ENCODE measurements at places on chromosomes 7 and 10.

GRCh38 chr10:30038781-30039536 lies 20.4 kb downstream of the JCAD start:
- DNase-seq, result no peak

GRCh38 chr7:12074889-12075288 lies 136.2 kb upstream of the TMEM106B start:
- DNase-seq, result no peak

GRCh38 chr10:71486484-71487114 lies 89.9 kb downstream of the CDH23 start:
- peak; percentile 16 for DNase-seq

DNA sequence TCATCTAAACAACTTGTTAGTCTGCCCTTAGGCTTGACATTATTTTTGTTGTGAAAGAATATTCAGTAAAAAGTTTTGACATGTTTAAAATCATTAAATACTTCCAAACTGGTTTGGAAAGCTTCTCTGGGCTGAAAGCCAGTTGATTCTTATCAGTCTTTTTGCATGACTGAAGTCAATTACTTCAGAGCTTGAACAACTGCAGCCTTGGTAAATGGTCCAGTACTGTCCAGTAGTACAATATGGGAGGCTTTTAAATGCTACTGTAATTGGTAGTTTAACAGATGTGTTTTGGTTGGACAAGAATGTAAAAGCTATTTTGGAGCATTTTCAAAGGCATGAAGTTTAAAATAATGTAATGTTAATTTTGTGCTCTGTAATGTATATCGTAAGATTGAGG lies 103.4 kb downstream of the SDK1 start:
- DNase-seq, result no peak

DNA sequence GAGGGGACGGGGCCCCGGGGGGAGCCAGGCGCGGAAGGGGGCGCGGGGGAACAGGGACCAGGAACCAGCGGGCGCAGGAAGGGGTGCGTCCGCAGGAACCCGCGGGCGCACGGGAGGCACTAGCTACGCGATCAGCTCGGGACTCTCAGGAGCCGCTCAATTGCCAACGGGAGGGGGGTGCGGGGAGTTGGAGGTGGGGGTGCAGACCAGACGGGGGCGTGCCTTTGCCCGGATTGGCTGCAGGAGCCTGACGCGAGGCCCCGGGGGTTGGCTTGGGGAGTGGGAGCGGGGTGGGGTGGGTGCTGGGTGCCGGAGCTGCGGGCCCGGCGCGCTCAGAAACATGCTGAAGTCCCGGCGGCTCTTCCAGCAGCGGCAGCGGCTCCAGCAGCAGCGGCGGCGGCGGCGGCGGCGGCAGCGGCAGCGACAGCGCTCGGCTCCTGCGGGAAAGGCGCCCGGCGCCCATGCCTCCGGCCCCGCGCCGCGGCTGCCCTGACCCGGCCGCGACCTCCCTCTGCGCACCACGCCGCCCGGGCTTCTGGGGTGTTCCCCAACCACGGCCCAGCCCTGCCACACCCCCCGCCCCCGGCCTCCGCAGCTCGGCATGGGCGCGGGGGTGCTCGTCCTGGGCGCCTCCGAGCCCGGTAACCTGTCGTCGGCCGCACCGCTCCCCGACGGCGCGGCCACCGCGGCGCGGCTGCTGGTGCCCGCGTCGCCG lies at the start of gene ADRB1:
Gene ADRB1 (plus strand): TSS at position 335 of the 715 bp plus-strand sequence. CDS start 267 bp downstream, at position 602.
- DNase-seq, result peak; percentile 17

DNA sequence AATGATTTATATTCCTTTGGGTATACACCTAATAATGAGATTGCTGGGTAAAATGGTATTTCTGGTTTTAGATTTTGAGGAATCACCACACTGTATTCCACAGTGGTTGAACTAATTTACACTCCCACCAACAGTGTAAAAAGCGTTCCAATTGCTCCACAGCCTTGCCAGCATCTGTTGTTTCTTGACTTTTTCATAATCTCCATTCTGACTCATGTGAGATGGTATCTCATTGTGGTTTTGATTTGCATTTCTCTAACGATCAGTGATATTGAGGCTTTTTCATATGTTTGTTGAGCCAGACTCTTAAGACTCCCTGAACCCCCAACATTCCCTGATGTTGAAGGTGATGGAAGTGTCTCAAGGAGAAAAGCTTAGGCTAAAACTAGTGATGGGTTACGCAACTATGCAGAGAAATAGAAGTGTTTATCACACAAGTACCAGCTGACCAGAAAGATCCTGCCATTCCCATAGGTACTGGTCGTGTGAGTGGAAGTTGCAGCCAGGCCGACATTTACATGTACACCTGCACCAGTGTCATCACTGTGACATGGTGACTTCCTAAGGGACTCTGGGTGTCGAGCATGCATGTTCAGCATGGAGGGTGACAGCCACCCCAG lies 711.2 kb upstream of the NRP1 start:
- peak; percentile 2 for DNase-seq

- no peak for DNase-seq
Measured at GRCh38 chr7:64879086-64879730, 23.9 kb upstream of the ZNF273 start.

DNA sequence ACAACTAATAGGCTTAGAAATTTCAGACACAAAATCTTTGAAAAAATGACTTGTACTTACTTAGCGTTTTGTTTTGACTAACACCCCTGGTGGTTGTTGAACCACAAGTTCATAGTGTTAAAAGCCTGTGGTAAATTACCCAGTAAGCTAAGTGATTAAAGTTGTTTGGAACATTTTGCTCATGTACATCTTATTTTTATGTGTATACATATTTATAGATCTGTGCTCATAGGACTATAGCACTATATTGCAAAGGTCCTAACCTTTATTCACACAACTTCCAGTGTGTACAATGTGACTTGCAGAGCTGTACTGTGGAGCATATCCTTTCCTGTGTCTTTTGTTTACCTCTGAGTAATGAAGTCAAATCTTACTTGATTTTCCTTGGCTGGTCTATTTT lies 79.6 kb downstream of the BMPR1A start:
- DNase-seq, result peak; percentile 56

GRCh38 chr10:104648421-104648820 lies 7.3 kb downstream of the SORCS3 start:
- DNase-seq, result no peak

GRCh38 chr10:22550732-22551131 lies 163.6 kb downstream of the PIP4K2A start:
- peak; percentile 37 for DNase-seq

DNA sequence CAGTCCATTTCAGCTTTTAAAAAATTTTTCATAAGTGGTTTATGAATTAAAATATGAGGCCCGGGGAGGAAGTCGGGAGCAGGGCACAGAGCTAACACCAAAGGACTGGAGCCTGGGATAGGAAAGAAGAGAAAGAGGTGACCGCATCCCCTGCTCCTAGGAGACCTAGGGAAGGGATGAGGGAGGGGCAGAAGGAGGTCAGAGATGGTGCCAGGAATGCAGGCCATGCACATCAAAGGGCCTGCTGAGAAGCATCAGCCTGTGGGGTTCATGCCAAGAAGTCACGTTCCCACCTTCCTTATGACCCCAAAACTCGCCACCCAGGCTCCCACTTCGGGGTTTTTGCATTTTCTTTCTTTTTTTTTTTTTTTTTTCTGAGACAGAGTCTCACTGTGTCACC lies 14.7 kb upstream of the TOMM7 start:
- no peak for DNase-seq

GRCh38 chr7:82319674-82320118 lies 123.9 kb downstream of the CACNA2D1 start:
- DNase-seq, result no peak

- DNase-seq, result no peak
Measured at GRCh38 chr7:2030475-2031450, 202.0 kb downstream of the MAD1L1 start.

DNA sequence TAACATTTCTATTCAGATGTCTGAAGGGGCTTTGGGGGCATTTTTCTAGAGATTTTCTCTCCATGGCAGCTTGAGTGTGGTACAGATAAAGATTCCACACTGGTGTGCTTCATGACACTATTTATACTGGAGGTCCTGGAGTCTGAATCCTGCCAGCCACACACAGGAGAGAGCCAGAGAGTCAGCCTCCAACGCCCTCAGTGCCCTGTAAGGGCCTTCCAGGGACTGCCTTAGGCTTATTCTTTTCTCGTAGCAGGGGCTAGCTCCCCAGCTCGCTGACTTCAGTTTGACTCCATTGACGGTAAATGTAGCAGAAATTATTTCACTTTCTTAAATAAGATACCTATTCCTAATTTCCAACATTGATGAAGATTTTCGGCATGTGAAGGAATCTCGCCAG lies 100.9 kb downstream of the VSTM2A start:
- DNase-seq, result no peak

DNA sequence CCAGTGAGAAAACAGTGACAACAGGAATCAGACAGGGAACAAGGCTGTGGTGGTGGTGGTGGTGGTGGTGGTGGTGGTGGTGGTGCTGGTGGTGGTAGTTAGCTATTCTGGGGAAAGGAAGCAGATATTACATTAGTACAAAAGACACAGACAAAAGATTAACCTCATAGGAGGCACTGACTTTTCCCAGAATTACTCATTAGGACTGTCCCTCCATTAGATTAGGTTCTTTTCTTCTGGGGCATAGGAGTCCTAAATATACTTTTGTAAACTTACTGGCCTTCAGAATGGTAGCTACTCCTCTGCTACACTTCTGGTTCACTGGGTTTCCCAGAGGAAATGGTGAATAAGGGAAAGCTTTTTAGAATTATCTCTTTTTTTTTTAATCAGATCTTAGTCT lies 156.6 kb upstream of the SEMA3D start:
- no peak for DNase-seq

DNA sequence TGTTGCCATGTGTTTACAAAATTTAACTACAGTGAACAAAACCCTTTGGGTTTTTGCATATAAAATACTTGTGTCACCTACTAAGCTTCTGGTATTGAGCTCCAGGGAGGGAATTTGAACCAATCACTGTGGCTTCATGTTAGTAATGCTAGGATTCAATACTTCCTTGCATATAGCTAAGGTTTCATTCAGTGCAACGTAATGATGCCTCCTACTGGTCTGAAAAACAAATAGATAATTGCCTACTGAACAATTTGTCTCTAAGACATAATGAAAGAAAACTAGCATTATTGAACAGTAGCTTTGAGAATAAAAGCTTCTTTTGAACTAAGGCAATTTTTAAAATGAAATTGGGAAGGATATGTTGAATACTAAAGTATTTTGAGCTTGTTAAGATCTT lies 244.4 kb downstream of the ZWINT start:
- no peak for DNase-seq

- DNase-seq, result no peak
Measured at GRCh38 chr7:12146813-12147212, 64.3 kb upstream of the TMEM106B start.

- DNase-seq, result no peak
Measured at GRCh38 chr7:66913118-66914037, 7.6 kb upstream of the TMEM248 start.

GRCh38 chr7:45876519-45876918 lies 3.6 kb upstream of the CCDC201 start:
- no peak for DNase-seq

DNA sequence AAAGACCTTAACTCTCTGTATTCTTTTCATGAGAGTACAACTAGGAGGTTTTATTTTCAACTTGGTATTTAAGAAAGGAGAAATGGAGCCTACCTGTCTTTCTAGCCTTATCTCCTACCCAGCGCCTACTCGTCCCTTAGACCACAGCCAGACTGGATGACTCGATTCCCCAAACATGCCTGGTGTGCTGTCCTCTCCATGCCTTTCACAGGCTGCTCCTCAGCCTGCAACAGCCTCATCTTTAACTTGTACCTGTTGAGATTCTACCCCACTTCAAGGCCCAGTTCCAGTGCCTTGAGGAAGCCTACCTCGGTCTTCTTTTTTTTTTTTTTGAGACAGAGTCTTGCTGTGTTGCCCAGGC lies 29.4 kb downstream of the CPA1 start:
- DNase-seq, result no peak

GRCh38 chr10:71064413-71065118 lies 147.8 kb upstream of the UNC5B start:
- no peak for DNase-seq

DNA sequence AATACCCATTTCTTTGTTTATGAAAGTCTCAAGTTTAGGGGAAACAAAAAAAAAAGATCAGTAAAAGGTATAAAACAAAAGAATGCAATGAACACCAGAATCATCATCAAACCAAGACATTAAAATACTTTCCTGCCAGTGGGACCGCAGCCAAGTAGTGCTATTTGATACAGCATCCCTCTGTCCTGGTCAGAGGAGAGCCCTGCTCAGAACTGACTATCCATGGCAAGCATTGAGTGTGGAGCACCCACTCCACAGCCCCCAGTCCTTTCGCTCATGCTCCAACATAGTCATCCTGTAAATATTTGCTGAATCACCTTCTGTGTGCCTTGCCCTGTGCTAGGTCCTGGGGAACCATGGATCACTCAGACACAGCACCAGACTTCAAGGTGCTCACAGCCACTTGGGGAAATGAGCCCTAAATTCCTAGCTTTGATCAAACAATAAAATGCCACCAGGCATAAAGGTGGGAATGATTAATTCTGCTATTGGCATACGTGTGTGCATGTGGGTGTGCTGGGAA lies 213.6 kb upstream of the TBX20 start:
- DNase-seq, result no peak

- no peak for DNase-seq
Measured at GRCh38 chr7:42338916-42339540, 102.0 kb upstream of the GLI3 start.

DNA sequence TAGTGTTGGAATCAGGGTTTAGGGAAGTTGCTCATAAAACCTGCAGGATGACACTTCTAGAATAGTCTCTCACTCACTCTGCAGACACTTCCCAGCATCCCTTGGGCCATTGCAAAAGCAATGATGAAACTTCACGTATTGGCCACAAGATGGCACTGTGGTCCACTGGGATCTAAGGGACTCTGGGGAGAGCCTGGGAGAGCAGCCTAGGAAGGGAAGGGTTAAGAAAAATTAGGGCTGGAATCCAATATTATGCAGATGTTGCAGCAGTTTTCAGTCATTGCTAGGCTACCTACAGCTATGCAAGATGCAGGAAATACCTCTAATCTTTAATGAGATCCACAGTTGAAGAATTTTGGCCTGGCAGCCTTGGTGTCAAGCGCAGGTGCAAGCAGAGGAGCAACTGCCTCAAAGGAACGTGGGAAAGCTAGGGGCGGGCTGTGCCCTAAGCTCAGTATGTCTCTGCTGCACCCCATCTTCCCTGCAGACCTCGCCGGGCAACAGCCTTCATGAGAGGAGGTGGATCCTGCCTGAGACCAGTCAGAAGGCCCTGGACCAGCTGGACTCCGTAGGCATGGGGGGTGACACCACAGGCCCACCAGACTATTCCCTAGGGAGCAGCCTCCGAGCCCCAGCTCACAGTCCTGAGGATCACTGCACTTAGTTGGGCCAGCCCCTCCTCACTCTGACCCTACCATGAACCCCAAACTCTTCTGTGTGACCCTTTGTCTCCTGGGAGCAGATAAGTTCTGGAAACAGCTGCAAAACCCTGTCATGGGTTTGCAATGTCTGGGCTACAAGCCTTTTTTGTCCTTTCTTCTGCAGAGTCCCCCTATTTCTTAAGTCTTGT lies 127.9 kb upstream of the PRSS58 start:
- DNase-seq, result peak; percentile 66

DNA sequence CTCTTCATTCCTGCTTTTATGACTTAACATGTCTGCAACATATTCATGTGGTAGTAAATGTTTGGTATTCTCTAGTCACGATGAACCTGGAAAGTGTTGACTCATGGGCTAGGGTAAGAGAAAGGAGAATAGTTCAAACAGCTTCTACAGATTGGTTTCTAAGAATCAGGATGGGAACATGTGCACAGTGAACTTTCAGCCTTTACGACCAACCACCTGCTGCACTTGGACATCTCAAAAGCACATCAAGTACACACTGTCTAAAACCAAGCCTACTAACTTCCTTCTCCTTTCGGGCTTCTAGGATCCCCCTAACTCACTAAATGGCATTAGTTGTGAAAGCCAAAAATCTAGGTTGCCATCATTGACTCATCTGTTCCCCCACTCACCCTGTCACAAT lies 85.5 kb downstream of the CUL2 start:
- DNase-seq, result no peak
